Stimulated activated CD8-positive, alpha-beta memory T cell treated with anti-CD3 and anti-CD28 coated beads, Interleukin-12 subunit alpha, Interleukin-12 subunit beta, amount 100 ng/mL, for 4 hours (primary cell): ENCODE measurements at places on chromosomes 4 and X.

DNA sequence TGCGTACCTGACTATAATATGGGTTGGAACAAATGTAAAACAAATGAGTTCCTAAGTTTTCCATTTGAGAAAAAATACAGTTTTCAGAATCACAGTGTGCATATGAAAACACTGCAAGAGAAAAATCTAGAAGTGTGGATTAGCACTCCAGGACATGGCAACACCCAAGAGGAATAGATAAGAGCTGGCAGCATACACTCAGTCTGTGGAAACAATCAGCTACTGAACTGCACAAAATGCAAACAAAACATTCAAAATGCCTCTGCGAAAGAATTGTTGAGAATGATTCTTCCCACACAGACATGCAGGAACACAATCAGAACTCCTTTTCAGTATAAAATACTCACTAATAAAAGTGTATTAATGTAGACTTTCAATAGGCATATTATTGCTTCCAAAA, 39.9 kb downstream of the ATP8A1 start:
- no peak for DNase-seq

DNA sequence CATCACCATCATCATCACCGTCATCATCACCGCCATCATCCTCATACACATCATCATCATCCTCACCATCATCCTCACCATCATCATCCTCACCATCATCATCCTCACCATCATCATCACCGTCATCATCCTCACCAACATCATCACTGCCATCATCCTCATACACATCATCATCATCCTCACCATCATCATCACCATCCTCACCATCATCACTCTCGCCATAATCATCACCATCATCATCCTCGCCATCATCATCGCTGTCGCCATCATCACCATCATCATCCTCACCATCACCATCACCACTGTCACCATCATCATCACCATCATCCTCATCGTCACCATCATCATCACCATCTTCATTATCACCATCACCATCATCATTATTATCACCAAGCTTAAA, 19.8 kb upstream of the DHRSX start:
- DNase-seq, result no peak

DNA sequence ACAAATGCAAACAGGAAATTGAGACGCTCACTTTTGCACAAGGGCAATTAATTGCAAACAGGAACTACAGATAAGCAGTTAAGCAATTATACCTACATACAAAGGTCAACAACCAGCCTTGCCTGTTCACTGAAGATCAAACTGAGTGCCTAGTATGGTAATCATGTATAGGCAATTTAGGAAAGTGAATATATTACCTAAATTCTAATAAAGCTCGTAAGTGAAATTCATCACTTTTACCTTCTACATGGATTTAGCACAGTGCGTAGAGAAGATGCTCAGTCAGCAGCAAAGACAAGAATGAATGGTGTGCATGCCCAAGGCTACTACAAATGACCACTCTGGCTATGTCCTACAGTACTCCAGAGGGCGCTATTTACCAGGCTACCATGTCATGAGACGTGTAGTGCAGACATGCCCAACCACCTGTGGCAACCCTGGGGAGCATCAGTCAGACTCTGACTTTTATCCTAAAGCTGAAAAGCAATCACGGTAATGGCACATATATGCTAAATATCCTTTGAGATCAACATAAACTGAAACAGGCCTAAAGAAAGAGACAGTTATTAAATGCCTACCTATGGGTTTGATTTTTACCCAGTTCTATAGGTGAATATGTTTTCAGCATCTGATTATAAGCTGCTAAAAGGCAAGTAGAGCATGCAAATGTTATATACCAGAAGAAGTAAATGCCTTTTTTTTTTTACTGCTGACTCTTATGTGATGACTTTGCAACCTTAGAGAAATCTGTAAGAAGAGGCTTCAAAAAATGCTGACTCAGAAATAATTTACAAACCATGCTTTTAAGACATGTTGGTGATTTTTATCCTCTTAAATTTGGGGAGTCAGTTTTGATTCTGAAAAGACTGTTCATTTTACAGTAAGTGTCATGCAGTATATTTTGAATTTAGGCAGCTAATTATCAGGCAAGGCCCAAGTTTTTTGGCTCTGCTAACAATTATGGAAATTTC, 178.0 kb downstream of the PPP3CA start:
- peak; percentile 3 for DNase-seq

- DNase-seq, result no peak
Measured at GRCh38 chrX:3263681-3264126, 82.7 kb downstream of the MXRA5 start.

GRCh38 chr4:43049326-43049725, 156.8 kb downstream of the GRXCR1 start:
- DNase-seq, result no peak
